AG08395 (cell line): ENCODE measurements at places on chromosomes 12 and 14.

DNA sequence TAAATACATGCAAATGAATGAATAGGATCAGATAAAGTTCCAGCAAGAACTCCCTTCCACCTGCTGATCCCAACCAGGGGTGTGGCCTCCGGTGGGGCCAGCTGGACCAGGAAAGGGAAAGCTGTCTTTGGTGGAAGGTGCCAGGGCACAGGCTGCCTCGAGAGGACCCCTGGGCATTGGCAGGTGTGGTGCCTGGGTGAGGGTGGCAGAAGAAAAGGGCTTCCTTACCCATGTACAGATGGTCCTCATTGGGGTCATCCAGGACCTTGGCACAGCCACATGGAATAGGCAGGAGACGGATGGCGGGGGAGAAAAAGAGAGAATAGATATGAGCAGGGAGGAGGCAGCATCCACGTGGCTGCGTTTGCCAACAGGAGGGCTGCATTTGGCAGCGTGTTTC is 36.4 kb downstream of the CAMKK2 start:
- DNase-seq, result no peak

DNA sequence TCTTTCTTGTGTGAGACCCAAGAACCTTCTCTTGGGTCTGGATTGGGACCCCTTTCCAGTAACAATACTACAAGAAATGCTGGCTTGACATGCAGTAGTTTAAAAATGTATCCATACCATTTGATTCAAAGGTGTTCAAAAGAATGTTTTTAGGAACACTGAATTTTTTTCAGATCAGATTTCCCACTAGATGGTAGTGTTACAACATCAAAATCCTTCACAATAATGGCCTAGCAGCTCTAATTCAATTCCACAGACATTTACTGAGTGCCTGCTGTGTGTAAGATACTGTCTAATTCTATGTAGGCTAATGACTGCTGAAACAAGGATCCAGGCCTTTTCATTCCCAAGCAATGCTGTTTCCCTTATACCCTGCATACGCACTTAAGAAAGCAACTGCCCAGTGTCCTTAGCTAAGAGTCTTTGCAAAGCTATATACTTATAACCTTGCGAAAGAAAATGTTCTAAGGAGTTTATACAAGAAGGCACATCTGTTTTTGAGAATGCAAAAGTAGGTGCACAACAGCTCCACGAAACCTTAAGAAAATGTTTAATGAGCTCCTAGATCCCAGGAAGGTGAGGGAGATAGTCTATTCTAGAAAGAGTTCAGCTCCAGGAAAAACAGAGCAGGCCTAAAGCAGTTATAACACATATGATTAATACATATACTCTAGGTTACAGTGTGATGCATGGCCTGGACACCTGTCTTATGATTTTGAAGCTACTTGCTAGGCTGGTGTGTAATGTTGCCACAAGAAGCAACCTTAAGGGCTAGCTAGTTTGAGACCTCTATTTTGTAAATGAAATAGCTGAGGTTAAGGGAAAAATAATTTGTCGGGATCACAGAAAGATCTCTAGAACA is 50.9 kb upstream of the PKP2 start:
- no peak for DNase-seq

- no peak for DNase-seq
Measured at GRCh38 chr14:37559386-37559785, 35.7 kb downstream of the FOXA1 start.

DNA sequence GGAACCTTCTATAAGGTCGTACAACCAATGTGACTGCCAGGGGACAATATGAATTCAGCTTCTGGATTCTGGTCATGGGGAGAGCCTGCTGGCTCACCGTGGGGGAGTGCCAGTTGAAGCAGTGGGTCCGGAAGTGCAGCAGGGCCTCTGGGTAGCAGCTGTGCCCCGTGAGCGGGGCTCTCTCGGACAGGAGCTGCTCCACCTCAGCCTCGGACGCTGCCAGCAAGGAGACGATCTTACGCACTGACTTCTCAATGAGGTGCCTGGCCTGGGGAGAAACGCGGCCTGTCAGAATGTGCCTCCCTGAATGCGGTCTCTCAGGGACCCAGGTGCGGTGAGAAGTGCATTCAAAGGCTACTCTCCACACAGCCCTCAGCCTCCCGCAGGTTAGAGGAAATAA is 42.0 kb downstream of the LGMN start:
- DNase-seq, result no peak

- DNase-seq, result no peak
Measured at GRCh38 chr14:68953196-68953555, 25.9 kb downstream of the ACTN1 start.

DNA sequence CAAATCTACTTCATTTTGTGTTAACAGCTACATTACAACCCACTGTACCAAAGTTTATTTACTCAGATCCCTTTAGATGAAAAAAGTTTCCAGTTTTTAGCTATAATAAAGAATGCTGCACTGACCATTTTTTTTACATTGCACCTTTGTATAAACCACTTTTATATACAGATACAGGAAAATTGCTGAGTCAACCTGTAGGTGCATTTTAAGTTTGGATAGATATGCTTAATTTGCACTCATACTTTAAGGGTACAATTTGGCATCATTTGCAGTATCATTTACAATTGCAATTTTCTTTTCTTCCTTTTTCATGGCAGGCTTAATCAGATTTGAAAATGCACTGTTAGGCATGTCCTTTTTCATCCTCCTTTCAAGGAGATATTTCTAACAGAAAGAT is 257.8 kb upstream of the LMO3 start:
- no peak for DNase-seq

- no peak for DNase-seq
Measured at GRCh38 chr14:30532264-30532663, 26.7 kb upstream of the G2E3 start.

GRCh38 chr14:100914597-100915021 is 11.1 kb upstream of the RTL1 start:
- no peak for DNase-seq

GRCh38 chr12:101299346-101299745 is 19.4 kb downstream of the UTP20 start:
- DNase-seq, result no peak

DNA sequence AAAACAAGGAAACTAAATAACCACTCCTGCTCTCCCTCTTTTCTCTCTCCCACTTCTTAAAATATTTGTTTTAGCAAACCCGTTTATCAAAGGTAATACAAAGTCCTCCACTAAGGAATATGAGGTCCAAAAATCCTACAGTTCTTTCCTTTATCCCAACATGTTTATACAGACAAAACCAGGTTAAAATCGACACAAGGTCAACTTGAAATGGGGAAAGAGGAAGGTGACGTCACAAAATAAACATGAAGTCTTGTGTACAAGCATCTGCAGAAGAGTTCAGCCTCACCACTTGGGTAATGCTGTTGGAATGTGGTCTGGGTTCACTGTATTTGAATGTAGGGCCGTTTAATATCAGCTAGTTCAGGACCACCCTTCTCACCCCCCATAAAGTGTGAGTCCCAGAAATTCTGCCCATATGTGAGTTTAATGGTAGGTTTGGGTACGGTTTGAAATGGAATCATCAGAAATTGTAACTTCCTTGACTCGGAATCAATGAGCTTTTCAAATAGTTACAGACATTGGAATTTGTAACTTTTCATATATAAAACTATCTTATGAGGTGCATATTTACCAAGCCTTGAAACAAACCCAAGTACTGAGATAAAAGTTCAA is 120.0 kb upstream of the SLC38A2 start:
- peak; percentile 20 for DNase-seq

- DNase-seq, result no peak
Measured at GRCh38 chr12:72276181-72276805, 4.1 kb downstream of the TRHDE start.

DNA sequence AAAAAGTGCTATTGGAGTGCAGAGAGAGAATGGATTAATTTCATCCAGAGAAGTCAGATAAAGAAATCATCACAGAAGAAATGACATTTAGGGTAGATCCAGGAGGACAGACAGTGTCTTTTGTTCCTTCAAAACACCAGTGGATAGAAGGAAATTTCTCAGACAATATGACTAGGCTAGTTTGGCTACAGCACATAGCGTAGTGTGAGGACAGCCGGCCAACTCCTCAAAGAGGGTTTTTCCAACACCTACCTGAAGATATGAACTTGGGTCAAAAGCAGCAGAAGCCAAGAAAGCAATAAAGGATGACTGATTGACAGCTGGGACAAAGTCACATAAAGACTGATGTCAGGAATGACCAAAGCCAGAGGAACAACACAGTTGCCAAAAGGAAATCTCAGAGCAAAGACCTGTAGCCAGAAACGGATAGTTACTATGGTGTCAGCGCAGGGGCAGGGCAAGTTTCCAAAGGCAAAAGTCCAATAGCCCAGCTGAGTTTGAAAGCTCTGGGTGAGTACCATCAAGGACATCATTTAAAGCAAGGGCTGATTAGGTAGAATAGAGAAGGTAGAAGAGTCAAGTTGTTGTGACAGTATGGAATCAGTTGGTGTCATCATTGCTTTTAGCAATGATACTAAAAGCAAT is 58.7 kb upstream of the PDE3A start:
- no peak for DNase-seq

DNA sequence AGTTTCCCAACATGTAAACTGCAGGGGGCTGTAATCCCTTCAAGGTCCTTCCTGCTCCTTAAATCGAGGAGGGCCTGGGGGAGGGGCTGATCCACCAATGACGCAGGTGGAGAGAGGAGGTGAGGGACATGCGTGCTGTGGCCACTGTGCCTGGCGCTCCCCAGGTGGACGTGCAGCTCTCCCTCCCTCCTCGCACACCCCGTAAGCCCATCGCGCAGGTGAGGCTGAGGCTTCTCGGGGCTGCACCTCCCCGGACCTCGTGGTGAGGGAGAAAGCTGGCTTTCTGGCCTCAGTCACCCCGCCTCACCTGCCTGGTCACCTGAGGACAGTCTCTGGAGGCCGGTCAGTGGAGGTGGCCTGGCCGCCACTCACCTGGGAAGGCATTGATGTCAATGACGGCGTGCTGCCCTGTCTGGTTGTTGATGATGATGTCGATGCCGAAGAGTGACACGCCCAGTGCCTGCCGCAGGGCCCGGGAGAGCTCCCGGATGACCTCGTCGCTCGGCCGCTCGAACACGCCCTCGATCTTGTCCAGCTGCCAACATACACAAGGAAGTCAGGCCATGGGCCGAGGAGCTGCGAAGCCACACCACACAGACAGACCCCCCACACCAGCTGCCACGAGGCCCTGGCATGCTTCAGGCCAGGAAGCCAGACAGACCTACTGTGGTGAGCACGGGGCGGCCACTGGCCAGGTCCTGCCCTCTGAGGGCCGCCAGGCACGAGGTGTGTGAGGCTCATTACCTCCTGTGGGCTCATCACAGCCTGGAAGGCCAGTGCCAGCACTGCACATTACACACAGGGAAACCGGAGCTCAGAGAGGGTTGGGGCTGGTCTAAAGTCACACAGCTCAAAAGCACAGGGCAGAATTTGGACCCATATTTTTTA is 23.3 kb downstream of the CHGA start:
- no peak for DNase-seq

DNA sequence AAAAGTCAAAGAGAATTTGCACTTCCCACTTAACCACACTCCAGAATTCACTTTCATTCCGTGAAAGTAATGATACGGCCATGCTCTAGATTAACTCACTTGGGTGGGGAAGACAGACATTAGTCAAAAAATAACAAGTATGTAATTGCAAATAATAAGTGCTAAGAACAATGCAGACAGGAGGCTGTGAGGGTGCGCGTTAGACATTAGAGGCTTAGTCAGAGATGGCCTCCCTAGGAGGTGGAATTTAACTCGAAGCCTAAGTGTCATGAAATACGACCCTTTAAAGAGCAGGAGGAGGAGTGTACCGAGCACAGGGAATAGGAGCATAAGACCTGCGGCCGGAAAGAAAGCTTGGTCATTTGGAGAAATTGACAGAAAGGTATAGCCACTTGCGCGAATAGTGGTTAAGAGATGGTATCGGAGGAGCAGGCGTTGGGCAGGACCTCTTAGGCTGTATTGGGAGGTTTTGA is 628 bp downstream of the SNRPF start:
- peak; percentile 5 for DNase-seq

- DNase-seq, result no peak
Measured at GRCh38 chr14:68857516-68858070, 64.7 kb upstream of the ZFP36L1 start.

DNA sequence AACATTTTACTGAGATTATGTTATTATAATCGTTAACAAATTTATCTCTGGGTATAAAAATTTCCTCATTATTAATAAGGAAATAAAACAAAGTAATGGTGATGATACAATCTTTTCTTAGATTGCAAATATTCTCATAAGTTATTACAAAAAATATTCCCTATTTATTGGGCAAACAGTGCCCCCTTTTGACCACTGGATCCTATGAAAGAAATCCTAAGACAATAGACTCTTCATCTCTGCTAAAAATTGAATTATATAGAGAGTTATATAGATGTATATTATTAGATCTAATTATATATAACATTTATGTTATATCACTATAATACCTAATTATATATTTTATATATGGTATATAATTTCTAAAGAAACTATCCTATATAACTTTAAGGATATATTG is 94.2 kb upstream of the FGD4 start:
- DNase-seq, result peak; percentile 13

GRCh38 chr12:89234324-89235114 is 117.8 kb downstream of the DUSP6 start:
- DNase-seq, result no peak

GRCh38 chr14:56339855-56340701 is 221.9 kb downstream of the PELI2 start:
- DNase-seq, result peak; percentile 91

DNA sequence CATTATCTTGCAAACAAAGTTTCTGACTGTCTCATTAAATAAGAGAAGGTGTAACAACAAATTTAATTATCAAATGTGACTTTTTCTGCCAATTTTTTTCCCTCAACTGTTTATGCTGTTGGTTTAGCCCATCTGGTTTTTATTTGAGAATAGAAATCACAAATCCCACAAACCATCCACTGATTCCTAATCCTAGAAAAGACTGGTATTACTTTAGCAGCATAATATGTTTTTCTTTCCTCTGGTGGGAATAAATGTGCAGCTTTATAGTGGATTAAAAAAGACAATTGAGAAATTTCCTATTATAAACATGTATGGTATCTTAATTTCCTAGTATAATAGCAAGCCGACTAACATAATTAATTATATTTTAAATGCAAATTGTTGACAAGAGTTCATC is 257.9 kb upstream of the FOXN3 start:
- no peak for DNase-seq
